Occipital lobe (tissue), 3 donors: ENCODE measurements at places on chromosomes 7 and 10. TPM values are rescaled to one million over a fixed set of nuclear protein-coding genes. Genes with fewer than 3 reads are reported as not detected.

KIF5B gene
- 145 TPM for total RNA-seq

HMX3 gene
- total RNA-seq: not detected

PTF1A gene
- total RNA-seq: not detected

RBM20 gene
- total RNA-seq: 2.2 TPM

PCBD1 gene
- 6.2 TPM for total RNA-seq

IRF5 gene
- 1.6 TPM for total RNA-seq

SORCS1 gene
- 40.6 TPM for total RNA-seq

HACD1 gene
- 18.7 TPM for total RNA-seq

SPOCK2 gene
- 25.1 TPM for total RNA-seq

KCNMA1 gene
- 43.0 TPM for total RNA-seq

GJD4 gene
- not detected for total RNA-seq

PI4K2A gene
- 8.7 TPM for total RNA-seq

SMARCD3 gene
- total RNA-seq: 147 TPM

CEP55 gene
- total RNA-seq: 1.9 TPM

GRCh38 chr7:99762680-99763327, 21.2 kb downstream of the CYP3A4 start:
- DNase-seq: no peak

DNA sequence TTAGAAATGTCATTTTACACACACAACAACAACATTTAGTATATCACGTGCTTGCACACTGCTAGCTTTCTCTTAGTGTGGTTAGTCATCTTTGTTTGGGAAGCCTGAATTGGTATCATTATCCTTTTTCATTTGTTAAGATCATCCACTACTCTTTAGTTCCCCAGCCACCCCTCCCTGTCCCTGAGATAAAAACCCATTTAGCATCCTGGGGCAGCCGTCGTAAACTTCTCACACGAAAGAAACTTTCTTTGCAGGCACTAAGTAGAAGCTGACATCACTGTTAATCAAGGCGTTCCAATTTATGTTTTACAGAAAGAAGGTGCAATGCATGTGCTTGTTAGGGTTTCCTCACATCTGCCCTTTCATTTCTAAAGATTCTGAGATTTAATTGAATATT, 475.1 kb upstream of the FZD8 start:
- DNase-seq: no peak

DNA sequence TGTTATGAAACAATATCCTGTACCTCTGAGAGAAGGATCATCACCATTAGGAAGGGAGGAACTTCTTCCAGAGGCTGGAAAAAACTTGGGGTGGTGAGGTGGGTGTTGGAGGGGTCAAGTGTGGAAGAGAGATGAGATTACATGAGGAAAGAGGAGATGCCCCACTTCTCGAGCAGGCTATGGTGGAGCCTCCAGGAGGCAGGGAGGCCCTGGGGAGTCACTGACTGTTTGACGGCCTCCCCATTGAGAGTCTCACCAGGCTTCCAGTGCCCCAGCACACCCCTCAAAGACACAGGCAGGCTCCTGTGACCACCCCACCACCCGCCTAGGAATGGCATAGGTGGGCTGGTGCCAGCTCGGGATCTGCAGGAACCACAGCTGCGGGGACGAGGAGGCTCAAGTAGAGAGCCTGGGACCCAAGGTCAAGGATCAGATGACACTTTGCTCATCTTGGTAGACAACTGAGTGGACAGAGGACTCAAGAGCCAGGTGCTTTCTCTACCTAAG, 185.3 kb upstream of the GDF10 start:
- no peak for DNase-seq

- no peak for DNase-seq
Observed at GRCh38 chr7:28433699-28434219, 21.4 kb downstream of the CREB5 start.

DNA sequence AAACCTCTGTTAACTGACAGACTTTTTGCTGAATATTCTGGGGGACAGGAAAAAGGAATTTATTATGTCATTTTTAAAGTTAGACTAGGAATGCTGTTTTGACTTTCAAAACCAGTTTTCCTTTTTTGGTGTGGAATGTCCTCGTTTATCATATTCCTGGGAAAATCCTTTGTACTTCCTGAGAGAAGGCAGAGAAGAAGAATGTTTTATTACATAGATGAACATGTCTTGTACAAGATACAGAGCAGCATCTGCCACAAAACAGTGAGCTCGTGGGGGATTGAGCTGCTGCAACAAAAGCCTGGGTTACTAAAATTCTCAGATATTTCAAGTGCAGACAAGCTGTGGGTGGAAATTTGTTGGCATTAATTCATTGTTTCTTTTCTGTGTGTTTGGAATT, 20.2 kb downstream of the MCU start:
- no peak for DNase-seq

- DNase-seq: no peak
Observed at GRCh38 chr10:122140941-122141623, 130.0 kb upstream of the BTBD16 start.

DNA sequence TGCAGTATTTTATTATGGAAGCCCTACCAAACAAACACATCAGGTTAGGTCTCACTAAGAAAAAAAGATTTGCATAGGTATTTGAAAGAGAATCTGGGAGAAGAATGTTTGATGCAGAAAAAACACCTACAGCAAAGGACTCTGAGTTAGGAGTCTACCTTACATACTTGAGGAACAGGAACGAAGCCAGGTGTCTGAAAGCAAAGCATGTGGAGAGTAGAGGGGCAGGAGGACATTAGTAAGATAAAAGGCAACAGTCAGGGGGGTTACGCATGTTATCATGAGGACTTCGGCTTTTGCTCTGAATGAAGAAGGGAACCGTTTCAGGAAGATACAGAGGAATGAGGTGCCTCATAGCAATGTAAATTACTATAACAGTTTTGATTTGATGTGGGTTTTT, 87.9 kb upstream of the PTER start:
- no peak for DNase-seq

DNA sequence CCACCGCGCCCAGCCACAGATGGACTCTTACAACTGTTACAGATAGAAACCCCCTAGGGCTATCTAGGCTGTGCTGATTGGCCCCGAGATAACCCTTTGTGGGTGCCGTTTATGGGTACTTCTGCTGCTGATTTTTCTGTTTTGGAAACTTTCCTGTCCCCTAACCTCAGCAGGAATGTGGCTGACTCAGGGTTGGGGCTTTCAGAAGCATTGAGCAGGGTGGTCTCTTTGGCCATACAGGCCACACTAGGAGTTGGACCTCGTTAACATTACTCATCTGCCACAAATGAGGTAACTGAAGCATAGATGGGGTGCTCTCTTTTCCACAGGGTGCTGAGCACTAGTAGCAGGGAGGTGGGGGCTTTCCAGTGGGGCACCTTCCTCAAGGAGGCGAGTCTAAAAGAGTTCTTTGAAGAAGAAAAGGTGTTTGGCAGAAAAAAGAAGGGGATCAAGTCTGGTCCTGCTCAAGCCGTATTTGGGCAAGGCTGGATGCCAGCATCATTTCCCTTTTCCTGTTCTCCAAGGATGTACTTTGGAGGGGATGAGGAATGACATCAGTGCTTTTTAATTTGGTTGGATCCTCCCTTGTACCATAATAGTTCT, 6.4 kb downstream of the ZSCAN25 start:
- no peak for DNase-seq

- no peak for DNase-seq
Observed at GRCh38 chr10:34816501-34817002, 1.5 kb upstream of the PARD3 start.

DNA sequence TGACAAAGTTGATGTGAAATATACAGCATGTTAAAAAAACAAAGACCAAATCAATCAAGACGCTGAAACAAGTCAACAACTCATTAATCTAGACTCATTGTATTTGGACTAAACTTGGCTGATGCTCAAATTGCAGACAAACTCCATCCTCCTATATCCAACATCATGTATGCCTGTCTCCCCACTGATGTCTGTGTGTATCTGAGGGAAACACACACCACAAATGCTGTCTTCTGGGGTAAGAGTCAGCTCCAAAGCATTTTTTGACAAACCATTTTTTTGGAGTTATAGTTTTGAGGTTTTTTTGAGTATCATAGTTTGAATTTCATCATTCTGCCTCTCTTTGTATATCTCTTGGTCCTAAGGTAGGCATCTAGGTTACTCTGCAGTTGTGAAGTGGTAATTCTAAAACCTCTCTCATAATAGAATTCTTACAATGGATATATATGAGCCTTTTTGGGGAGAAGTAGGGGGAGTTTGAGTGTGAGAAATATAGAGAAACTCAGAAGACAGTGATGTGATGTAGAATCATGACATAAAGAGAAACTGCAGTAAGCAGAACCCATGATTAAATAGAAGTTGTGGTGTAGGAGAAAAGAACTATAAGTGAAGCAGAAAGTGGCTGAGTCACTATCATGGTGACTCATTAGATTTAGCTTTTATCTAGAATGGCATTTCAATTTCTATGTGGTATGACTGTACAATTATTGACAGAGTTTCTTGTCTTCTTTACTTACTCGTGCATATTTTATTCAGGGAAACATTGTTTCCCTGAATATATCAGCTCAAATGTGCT, 1531.1 kb upstream of the LRRTM3 start:
- no peak for DNase-seq

DNA sequence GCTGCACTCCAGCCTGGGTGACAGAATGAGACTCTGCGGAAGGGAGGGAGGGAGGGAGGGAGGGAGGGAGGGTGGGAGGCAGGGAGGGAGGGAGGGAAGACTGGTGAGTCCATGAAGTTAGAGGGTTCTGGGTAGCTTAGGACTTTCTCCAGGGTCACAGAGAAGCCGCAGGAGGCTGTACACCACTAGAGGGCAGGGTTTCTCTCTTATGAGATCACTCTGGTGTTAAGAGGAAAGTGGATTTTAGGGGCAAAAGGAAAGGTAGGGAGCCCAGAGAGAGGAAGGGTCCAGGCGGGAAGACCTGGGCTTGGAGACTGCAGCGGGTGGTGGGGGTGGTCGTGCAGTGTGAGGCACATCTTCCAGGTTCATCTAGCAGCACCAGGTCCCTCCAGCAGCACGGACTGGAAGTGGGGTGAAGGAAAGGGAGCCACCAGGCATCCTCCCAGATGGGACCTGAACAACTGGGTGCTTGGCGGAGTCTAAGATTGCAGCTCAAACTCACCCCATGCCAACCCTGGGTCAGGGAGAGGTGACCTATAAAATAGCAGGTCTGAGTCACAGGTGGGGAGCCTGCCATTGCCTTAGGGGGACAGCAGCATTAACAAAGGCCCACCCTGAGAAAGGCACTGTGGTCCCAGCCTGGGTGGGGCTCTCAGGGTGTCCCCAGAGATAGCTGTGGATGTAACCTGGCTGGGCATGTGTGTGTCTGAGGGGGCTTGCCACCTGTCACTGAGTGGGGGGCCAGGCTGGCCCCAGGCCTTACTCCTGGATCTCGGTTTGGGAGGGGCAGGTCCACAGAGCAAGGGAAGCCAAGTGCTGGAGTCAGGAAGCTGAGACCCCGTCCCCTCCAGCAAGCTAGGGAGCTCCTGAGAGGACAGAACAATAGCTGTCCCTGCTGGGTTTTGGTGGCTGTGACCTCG, 48.5 kb upstream of the SLC29A3 start:
- DNase-seq: peak; percentile 24

DNA sequence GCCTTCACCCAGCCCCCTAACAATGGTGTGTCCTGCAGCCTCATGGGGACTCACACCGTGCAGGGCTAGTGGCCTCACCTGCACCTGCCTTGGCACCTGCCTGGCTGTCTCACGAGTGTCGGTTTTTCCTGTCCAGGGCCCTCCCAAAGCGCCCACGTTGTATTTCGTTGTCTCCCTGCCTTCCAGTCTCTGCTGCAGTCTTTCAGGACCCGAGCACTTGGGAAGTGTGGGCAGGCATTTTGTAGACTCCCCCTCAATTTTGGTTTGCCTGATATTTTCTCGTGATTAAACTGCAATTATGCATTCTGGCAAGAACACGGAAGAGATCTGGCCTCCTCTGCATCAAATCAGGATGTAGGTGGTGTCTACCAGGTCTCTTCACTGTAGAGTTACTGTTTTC, 17.9 kb downstream of the BNIP3 start:
- DNase-seq: no peak

DNA sequence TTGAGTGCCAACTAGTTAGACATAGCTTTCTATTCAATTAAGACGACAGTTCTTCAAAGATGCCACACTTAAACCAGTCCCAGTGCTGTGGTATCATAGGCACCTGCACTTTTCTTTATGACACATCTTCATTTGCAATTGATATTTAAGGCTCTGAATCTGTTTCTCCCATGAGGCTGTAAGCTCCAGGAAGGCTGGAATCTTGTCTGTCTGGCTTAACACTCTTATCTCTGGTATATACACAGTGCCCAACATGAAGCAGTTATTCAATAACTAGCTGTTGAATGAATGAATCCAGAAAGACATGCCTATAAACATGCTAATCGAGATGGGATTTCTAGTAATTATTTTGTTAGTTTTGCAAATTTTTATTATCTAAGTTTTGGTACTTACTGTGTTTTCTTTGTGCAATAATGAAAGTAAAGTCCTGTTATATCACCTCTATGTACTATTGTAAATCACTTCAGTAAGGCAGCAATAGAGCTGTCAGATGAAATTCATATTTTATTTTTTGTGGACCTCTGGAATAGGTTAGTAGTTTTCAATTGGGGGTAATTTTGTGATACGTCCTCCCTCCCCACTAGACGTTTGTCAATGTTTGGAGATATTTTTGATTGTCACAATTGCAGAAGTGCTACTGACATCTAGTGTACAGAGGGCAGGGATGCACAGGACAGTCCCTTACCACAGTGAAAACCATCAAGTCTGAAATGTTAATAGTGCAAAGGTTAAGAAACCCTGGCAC, 51.3 kb upstream of the STEAP4 start:
- no peak for DNase-seq

GRCh38 chr10:16902606-16903005, 85.4 kb upstream of the RSU1 start:
- no peak for DNase-seq

DNA sequence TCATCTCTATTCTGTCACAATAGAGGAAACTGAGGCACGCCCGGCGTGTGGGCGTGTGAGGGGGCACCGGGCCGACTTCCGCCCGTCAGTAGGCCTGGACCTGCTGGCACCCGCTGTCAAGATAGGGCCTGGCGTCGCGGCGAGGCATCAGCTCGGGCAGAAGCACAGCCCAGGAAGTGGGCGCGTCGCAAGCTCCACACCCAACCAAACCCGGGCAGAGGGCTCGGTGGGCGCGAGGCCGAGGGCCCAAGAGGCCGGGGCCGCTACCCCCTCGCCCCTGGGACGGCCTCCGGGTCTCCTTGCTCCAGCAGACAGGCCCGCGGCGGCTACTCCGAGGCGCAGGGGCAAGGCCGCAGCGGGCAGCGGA, 91.2 kb downstream of the SPAG6 start:
- no peak for DNase-seq

GRCh38 chr10:14653271-14654161, 121.2 kb downstream of the FAM107B start:
- no peak for DNase-seq

GRCh38 chr7:28318101-28318762, 94.1 kb upstream of the CREB5 start:
- no peak for DNase-seq

GRCh38 chr7:48481235-48481634, 310.0 kb downstream of the ABCA13 start:
- DNase-seq: no peak

DNA sequence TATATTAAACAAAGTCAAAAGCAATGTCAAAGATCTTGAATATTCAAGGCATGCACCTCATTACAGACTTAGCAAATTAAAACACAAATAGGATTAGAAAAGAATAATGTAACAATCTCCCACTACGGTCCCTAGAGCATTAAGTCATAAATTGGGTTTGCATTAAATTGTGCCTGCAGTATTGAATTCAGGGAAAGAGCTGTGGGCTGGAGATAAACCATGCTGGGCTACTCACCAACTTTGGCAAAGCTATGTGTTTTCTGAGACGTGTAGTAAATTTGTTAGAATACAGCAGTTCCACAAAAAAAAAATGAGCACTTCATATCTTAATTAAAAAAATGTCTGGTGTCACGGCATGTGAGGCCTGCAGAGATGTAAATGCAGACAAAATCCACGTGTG, 241.6 kb downstream of the SNX10 start:
- no peak for DNase-seq
